Activated CD4-positive, alpha-beta T cell treated with anti-CD3 and anti-CD28 coated beads for 36 hours (primary cell): ENCODE measurements at places on chromosomes 3 and 15.

DNA sequence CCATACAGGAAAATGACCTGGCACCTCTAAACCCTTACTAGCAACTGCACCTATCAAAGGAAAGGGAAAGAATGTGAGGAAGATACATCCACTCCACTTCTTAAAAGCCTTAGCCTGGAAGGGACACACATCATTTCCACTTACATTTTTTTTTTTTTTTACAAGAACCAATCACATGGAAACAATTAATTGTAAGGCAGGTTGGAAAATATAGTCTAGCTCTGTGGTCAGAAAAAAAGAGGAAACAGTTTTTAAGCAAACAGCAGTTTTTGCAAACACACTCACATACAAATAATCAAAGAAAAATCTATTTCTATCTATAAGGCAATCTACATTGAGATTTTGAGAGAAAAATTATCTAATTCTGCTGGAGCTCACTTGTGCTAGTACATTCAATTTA, 98.9 kb upstream of the SPRED1 start:
- DNase-seq: no peak

DNA sequence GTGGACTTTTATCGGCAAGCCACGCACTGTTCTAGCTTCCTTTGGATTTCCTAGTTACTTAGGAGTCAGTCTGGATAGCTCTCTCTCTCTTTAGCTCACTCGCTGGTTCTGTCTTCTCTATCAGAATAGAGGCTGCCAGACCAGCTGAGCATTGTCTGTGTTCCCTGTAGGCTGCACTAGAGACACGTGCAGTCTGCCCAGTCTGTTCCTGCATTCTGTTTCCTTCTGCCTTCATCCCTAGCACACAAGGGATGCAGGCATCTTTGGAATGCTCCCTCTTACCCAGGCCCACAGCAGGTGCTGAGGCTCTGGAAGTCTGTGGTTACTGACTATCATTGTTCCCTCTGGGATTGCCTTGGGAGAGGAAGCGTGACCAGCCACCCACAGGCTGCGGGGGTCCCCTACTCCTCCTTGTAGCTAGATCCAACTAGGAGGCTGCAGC, 322.8 kb downstream of the ZNF621 start:
- DNase-seq: no peak

DNA sequence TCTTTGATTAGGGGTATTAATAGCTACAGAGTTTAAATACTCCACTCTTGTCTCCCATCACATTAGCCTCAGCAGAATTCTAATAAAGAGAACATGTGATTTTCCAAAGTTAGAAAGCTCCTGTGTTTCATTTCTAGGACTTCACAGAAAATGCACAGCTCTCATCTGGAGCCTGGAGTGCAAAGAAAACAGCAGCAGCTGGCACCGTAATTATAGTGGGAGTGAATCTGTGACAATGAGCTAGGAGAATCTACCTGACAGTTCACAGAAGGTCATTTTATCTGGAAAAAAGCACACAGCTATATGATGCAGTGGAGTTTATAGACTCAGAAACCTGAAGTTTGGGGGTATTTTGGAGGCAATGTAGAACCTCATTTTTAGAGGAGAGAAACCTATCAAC, 5.4 kb upstream of the TRIM59 start:
- DNase-seq: no peak

DNA sequence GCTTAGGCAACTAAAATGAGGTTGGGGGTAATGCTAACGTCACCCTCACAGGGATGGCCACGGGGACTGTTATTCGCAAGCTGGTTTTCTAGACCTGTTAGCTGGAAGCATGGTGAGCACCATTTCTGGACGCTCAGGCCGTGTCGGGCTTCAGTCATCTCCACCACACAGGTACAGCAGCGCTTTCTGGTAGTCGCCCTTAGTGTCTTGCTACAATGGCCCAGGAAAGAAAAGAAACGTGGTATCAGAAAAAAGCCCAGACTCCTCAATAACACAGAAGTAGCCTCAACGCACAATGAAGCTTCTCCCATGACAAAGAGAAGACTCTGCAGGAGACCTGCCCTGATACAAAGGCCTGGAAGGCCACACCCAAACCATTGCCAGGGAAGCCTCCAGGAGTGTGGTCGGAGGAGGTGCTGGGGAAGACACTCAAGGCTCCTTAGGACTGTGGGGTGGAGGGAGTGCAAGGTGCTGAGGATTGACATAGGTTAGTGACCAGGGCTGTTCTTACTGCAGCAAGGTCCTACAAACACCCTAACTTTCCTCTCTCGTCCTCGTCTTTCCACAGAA, 50.2 kb downstream of the ANXA2 start:
- DNase-seq: no peak

GRCh38 chr15:69468241-69469121, 15.9 kb downstream of the RPLP1 start:
- peak; percentile 91 for DNase-seq

DNA sequence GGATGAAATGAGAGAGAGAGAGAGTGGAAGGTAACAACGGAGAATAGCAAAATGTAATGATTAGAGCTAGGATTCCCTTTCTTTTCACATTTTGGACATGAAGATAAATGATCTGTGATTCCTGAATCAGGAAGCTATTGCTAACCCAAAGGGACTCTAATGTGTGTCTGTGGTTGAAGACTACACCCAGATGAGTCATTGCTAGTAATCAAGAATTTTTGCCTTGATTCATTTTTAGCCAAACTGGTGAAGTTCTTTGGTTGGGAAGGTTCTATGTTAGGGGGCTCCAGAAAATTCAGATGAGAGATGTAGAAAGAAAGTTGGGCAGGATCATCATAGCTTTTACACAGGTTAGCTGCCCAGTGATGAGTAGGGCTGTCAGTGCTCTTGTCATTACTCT, 116.4 kb downstream of the DUT start:
- DNase-seq: no peak

GRCh38 chr3:25611193-25611592, 53.5 kb downstream of the TOP2B start:
- no peak for DNase-seq

DNA sequence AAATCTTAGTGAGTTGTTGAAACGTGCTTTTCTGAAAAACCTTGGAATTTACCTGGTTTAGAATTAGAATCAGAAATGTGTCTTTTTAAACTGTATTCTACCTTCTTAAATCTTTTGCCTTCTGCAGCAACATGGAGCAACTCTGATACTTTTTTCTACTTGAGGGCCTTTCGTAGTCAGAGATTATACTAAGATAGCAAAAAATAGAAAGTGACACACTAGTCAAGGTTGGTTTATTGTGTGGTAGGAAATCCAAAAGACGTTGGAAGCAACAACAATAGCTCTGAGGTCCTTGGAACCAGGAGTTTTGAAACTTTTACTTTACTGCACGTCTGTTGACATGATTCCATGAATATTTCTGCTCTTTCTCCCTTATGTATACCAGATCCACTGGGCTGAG, 294.9 kb downstream of the LPP start:
- no peak for DNase-seq

DNA sequence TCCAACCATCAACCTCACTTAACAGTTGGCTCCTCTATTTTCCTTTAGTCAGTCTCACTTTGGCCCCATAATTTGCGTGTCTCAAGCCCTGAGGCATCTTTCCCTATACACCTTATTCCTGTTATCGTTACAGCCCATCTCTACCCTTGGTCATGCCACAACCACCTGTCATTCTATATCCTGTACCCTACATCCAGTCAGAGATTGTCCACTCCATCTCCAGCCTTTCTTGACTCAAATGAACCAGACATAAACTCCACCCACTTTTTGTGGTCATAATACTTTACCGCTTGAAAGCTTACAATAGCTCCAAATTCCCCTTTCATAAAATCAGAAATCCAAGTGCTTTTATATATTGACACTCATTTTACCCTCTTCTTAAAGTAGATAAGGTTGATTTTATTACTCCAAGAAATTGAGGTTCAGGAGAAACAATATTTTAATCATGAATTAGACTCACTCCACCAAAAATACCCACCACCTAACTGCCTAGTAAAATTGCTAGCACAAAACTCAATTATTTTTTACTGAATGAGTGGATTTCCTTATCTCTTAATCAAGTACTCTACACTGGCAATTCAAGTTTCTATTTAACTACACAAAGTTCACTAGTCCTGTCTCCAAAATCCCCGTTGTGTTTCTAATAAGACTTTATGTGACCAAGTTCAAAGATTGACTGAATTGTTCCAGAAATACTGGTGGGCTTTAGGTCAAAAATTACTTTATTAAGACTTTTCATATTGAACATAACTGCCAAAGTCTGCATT, 9.1 kb downstream of the CCR4 start:
- no peak for DNase-seq

GRCh38 chr3:112736805-112737566, 96.0 kb upstream of the CCDC80 start:
- no peak for DNase-seq

- no peak for DNase-seq
Observed at GRCh38 chr15:35540885-35541284, 5.1 kb downstream of the DPH6 start.

GRCh38 chr15:70672081-70672480, 91.3 kb downstream of the UACA start:
- DNase-seq: no peak

- DNase-seq: no peak
Observed at GRCh38 chr3:119318876-119319275, 24.7 kb downstream of the ARHGAP31 start.

- DNase-seq: no peak
Observed at GRCh38 chr3:73207946-73208440, 146.5 kb downstream of the EBLN2 start.

GRCh38 chr15:78083186-78083585, 5.7 kb upstream of the TBC1D2B start:
- DNase-seq: no peak

GRCh38 chr3:8458711-8459110, 42.9 kb upstream of the LMCD1 start:
- DNase-seq: no peak

DNA sequence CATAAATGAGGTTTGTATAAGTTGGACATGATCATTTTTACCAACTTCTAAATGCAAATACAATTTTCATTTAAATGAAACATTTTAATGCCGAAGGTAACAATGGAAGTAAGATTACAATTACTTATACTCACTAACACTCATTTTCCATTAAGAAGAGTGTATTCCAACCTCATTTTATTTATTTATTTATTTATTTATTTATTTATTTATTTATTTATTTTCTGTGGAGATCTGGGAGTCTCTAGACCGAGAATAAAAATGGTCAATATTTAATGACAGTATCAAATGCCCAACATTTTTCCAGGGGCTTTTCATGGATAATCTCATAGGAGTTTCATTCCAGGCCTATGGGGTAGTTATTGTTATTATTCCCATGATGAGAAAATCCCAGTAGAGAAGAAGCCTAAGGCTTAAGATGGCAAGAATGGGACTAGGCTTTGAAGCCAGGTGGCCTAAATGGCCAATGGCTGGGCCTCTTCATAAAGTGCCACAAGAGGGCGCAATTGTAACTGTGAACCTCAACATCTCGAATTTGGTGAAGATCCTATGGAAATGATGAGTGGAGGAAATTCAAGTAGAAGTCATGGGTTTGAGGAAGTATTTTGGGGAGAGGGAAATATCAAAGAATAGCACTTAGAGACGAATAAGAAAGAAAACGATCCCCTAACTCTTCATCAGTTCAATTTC, 21.3 kb downstream of the VGLL3 start:
- DNase-seq: peak; percentile 53

GRCh38 chr3:100760377-100760776, 51.1 kb downstream of the TFG start:
- no peak for DNase-seq

- DNase-seq: peak; percentile 11
Observed at GRCh38 chr3:170868577-170869238, 1.3 kb downstream of the RPL22L1 start.

- no peak for DNase-seq
Observed at GRCh38 chr3:37768107-37768809, 93.4 kb upstream of the CTDSPL start.

GRCh38 chr15:40952901-40953712, at the start of gene CHAC1:
Gene CHAC1 (plus strand): TSS chr15:40953471. CDS start chr15:40953584, 113 bp downstream.
- peak; percentile 99 for DNase-seq

- DNase-seq: no peak
Observed at GRCh38 chr15:70556779-70557178, 206.6 kb downstream of the UACA start.

- DNase-seq: no peak
Observed at GRCh38 chr3:185549651-185550111, 2.7 kb downstream of the LIPH start.

GRCh38 chr15:81449836-81450474, 75.9 kb upstream of the TMC3 start:
- DNase-seq: no peak

DNA sequence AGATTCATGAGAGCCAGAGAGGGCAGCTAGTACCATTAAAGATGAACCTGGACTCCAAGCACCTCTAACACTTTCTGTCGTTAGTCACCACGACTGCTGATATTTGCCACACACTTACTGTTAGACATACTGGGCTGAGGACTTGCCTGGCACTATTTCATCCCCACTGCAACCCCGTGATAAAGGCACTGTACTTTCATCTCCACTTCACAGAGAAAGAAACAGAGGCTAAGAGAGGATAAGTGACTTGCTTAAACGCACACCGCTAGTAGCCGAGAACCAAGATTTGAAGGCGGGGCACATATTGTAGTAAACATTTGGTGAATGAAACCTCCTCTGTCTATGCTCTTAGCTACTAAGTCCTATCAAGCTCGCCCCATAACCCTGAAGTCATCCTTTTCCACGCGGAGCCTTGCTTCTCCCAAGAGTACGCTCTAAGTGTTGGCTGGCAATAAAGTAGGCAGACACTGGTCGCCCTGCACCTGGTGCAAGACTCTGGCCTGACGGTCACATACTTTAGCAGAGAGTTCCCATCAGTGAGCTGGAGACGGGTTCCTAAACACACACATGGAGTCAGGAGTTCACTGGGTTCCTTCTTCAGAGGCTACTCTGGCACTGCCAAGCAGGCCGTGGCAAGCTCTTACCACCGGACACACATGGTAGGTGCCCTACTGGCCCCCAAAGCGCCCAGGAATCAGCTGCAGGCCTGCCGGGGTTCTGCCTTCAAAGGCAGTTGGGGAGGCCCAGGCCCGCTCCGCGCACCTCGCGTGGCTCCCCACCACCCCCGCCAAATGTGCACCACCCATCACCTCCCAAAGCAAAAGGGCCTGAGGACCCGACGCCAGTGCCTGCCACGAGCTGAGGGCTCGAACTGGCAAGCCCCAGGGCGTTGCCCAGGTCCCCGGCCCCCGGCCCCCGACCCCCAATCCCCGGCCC, 951 bp downstream of the POMGNT2 start:
- peak; percentile 52 for DNase-seq
